ENCODE measurements at places on chromosomes 12 and 14.

GRCh38 chr12:26287671-26288381 is 92.5 kb downstream of the SSPN start:
- DNase-seq: no peak

DNA sequence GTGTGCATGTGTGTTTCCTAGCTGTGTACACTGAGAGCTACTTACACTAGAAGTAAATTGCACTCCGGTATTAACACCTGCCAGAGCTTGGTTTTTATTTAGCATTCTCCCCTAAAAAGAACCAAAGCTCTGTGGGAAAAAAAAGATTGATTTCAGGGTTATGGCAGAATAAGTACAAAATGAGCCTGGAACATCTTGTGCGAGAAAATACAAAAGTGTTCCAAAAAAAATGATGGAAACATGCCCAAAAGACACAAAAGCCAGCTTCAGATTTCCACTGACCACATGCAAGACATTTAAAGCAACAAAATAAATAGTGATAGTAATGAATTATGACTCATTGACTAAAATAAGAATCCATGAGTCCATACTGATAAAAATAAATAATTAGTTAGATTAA is 188.3 kb downstream of the GXYLT1 start:
- DNase-seq: no peak

GRCh38 chr12:93247313-93247991 is 130.3 kb upstream of the NUDT4 start:
- DNase-seq: no peak

DNA sequence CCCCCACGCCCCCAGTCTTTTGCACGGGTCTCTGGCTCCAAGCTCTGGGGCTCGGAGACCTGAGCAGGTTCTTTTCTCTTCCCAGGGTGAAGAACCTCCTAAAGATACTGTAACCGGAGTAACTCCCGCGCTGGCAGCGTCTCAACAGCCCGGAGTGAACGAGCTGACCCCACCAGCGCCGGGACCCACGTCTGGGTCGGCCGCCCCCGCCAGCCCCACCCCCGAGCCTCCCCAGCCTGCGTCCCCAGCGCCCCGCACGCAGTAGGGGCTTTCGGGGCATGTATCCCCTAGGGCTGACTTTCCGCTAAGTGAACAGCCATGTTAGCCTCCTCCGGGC is 858 bp downstream of the SLC35F4 start:
- DNase-seq: no peak

DNA sequence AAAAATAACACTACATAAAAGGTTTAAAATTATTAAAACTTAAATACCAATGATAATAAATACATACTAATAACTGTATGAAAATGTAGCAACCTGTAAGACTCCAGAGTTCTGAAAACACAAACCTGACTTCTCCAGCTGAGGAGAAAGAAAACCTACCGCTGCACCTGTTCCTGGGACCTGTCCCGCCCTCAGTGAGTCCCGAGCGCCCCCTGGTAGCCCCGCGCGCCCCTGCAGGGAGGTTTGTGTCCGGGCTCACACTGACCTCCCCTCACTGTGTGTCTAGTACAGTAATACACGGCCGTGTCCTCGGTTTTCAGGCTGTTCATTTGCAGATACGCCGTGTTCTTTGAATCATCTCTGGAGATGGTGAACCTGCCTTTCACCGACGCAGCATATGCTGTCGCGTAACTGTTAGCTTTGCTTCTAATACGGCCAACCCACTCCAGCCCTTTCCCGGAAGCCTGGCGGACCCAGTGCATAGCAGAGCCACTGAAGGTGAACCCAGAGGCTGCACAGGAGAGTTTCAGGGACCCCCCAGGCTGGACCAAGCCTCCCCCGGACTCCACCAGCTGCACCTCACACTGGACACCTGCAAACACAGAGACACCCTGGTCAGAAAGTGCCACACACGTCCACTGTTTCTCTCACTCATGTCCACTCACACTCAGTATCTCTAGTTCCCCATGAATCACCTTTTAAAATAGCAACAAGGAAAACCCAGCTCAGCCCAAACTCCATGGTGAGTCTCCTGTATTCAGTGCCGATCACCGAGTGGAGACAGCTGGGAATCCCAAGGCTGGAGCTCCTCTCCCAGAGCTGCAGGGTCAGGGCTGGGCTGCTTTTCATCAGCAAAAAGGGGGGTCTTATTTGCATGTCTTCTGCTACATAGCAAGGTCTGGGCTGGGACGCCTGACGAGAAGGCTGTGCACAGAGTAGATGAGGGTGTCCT is 1276.3 kb downstream of the TMEM121 start:
- no peak for DNase-seq

DNA sequence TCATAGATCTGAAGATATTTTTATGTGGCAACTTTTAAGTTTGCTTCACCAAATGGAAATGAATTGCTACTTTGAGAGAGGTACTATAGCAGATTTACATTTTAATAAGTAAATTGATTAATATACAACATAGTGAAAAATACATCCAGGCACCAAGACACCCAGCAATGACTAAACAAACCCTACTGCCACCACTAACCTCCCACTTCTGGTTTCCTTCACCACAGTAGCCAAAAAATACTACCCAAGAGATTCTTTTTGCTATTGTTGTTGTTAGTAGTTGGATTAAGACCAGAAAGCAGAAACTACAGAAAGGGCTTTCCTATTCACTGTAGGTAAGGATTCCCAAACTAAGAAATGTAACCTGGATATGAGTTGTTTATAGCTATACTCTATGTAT is 54.1 kb downstream of the COCH start:
- DNase-seq: no peak

- DNase-seq: no peak
These were observed 79.7 kb downstream of the SPTB start for GRCh38 chr14:64800000-64800399.

- DNase-seq: no peak
These were observed 148.0 kb upstream of the PDE3A start for GRCh38 chr12:20220339-20220738.

DNA sequence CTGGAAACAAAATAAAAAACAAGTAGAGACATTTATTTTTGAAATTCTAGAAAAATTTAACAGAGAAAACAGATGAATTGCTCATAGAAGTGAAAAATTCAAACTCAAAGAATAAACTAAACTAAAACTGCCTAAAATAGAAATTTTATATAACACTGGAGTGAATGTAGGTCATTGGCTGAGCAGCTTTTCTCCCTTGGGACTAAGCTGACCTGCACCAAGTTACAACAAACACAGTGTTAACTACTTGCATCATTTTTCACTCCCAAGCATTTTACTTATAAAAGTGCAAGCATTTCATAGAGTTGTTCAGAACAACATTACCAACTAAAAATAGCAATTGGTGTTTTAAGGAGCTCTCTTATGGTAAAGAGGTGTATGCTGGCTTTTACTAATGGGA is 298.1 kb downstream of the MED13L start:
- no peak for DNase-seq

- DNase-seq: no peak
These were observed 2.5 kb downstream of the AQP5 start for GRCh38 chr12:49963976-49964815.

DNA sequence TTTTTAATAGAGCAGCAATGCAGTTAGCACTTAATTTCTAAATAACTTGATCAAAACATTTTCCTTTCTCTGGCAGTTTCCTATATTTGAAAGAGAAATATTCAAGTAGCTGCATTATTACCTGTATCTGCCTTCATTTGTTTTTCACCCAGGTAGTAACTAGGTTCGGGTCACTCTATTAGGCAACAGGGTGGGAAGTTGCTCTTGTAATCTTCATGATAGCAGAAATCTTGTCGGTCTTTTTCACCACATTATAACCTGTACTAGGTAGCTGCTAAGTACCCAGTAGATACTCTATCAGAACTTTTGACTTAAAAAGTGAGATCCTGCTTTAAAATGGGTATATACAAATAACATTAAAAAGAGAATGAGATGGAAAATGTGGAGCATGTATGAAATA is 2.4 kb upstream of the PIK3C2G start:
- DNase-seq: no peak

DNA sequence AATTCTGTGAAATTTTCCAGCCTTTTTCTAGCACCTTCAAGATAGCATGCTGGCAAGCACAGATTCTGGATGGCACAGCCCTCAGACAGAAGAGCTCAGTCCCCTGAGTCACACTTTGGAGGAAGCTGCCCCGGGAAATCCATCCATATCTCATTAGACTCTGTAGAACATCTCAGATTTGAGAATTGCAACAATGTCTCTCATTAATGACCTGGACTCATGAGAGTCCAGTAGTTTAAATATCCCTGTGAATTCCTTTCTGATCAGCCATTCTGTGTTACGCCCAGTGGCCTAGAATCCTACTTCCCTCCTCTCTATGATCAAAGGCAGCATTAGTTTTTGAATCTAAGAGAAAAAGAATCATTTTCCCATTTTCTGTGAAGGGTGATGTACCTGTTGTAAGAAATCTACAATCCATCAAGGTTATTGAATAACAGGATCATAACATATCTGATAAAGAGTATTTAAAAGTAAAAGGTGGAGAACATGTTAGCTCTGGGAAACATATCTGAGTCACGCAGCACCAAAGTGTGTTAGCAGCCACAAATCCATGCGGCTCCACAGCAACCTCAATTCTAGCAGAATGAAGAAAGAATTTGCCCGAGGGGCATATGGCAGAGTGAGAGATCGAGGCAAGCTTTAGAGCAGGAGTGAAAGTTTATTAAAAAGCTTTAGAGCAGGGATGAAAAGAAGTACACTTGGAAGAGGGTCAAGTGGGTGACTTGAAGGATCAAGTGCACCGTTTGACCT is 855.6 kb upstream of the TMEM132C start:
- no peak for DNase-seq

GRCh38 chr12:100382338-100382737 is 25.5 kb downstream of the SLC17A8 start:
- no peak for DNase-seq

DNA sequence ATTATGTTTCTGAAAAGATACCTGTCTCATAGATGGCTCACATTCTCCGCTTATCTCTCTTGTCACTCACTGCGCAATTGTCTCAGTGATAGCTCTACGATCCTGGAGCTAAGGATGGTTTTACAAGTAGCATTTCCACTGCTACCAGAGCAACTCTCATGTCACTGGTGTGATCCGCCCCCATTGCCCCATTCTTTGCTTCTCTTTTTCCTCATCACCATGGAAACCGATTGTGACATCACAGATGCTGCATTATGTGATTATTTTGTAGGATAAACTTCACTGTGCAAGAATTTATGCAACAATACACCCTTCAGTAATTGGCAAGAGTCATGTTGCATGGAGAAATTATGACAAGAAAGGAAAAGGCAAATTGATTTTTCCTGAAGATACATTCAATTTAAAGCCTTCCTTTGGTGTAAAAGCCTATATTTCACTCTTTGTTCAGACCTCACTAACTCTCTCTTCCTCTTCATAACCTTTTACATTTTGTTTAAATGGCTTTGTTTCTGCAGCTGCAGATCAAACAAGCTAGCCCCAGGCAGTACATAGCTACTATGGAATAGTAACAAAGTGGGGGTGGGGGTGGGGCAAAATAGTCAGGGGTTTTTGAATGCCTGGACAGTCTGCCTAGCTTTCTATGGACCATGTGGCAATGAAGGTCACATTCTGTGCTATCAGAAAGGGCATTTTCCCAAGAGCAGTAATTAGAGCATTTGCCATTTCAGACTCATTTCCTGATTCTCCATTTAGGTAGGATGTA is 539.8 kb downstream of the NRXN3 start:
- DNase-seq: no peak

GRCh38 chr14:22689199-22689598 is 45.0 kb upstream of the OR6J1 start:
- no peak for DNase-seq

DNA sequence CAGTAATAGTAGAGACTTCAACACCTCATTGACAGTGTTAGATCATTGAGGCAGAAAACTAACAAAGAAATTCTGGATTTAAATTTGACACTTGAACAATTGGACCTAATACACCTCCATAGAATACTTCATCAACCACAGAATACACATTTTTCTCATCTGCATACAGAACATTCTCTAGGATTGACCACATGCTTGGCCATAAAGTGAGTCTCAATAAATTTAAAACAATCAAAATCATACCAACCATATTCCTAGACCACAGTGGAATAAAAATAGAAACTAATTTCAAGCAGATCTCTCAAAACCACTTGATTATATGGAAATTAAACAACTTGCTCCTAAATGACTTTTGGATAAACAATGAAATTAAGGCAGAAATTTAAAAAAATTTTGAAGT is 82.3 kb downstream of the SLC38A4 start:
- no peak for DNase-seq

DNA sequence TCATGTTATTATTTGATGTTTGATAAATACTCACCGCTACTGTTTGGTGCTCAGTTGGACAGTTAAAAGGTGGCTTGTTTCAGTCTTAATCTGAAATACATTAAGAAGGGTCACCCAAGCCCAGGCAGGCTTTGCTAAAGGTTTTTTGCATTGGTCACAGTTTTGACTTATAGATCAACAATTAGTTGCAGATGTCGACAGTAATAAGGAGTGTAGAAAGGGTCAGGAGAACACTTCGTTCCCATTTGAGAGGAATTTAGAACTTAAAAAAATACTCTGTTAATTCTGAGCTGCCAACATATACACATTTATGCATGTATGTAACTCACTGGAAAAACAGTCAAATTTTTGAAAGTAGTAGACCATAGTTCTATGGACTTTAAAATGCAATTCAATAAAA is 130.3 kb downstream of the TMEM30B start:
- DNase-seq: no peak

DNA sequence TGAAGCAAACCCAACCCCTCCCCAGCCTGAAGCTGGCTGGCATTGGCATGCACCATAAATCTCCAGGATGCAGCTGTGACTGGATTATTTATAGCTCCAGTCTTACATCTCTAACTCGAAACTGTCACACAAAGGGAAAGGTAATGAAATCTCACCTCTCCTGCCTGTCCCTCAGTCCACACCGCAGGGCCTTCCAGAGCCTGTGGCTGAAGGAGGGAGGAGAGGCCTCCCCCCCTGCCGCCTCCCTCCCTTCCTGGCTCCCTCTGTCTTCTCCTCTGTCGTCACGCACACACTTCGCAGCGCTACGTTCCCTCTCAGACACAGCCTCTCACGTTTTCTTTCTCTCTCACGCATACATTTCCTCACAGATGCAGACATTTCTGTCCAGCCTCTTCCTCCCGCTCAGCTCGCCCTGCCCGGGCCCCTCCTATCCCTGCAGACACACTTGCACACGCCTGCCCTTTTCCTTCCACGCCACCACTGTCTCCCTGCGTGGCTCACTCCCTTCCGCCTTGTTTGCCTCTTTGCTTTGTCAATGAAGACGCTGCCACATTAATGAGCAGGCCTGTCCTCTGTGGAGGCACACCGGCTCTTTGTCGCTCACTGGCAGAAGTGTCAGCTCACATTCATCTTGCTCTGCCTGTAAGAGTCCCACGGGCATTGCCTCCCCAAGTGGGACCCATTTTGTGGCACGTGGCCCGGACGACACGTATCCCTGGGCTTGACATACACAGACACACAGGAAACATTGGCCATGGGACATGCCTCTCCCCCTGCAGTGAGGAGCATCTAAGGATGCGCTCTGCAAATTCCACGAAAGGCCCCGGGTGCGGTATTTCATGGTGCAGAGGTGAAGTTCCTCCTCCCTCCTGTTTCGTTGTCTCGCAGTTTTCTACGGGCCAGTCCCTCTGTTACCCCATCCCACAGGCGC is 27.9 kb downstream of the IRF2BPL start:
- DNase-seq: no peak
